ENCODE measurements at places on chromosomes 12 and 14.

GRCh38 chr14:89422952-89423345, 5.9 kb upstream of the FOXN3 start:
- no peak for DNase-seq

DNA sequence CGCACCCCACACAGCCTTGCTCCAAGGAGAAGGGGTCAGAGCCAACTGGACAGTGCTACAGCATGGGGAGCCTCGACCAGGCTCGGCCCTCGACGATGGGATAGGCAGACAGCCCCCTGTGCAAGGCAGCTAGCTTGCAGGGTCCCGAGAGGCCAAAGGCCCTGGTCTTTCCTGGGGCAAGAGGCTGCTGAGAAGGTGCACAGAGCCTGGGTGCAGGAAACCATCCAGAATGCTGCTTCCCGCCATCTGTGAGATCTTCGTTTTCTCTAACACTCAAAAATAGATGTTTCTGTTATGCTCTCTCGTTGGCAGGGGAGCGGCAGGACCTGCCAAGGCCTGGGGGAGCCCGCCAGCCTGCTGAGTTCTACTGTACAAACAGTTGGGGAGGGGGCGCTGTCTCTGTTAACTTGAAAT, 168.0 kb upstream of the RTL1 start:
- DNase-seq: no peak

DNA sequence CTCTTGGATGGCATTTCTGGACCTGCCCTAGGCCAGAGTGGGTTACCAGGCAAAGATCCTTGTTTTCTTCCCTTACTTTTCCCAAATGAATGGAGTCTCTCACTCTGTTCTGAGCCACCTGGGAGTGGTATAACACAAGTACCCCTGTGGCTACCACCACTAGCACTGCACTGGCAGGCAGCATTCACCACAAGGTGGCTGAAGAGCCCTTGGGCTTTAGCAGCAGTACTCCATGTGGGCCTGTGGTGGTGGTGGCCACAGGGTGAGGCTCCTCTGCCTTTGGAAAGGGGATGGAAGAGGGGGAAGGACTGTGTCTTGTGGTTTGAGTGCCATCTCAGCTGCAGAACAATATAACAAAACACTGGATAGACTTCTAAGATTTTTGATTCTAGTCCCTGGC, 38.1 kb upstream of the LMNTD1 start:
- DNase-seq: no peak

DNA sequence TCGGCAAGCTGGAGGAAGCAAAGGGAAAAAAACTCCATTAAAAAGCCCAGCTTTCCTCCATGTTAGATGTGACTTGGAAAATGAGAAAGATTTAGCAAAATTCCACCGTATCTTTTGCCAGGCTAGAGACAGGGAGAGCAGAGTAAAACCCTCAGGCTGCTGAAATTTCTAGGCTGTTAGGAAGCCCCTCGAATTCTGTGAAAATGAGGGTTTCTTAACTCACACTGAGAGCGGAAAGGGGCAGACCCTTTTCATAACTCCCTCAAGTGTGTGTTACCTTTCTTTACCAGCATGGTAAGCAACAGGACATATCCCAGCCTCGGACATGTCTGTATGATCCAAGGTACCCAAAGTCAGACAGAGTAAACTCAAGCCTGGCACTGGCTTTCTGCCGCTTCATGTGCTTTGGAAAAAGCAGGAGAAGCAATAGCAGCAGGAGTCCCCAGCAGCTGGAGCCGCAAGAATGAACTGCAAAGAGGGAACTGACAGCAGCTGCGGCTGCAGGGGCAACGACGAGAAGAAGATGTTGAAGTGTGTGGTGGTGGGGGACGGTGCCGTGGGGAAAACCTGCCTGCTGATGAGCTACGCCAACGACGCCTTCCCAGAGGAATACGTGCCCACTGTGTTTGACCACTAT, at the start of gene RHOJ:
TSS of gene RHOJ (plus strand) at position 37 of the 637 bp plus-strand sequence. CDS start at position 464, 427 bp downstream.
- DNase-seq: no peak

GRCh38 chr14:45810152-45810872, 557.3 kb upstream of the MIS18BP1 start:
- DNase-seq: no peak

- no peak for DNase-seq
Observed at GRCh38 chr14:103155010-103155409, 31.7 kb downstream of the TNFAIP2 start.

DNA sequence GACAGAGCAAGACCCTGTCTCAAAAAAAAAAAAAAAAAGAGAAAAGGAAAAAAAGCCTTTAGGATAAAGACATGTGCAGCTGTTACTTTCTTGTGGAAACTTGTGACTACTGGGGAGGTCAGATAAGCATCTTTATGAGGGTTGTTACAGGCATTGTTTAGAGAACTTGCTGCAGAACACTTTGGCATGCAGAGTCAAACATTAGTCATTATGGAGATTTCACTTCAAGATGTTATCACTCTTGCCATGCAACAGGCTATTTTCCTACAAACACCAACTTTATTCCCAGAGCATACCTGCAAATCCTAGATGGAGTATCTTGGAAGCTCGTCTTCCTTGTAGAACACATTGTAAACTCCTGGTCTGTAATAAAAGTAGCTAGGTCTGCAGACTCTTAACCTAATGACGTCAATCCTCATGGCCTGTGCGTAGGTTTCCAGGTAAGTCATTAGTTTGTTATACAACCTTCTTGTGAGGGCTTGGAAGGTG, 36.3 kb upstream of the WDR89 start:
- DNase-seq: no peak

All from stimulated activated CD8-positive, alpha-beta memory T cell treated with anti-CD3 and anti-CD28 coated beads, Interleukin-4, amount 100 ng/mL, for 4 hours (primary cell).